ENCODE measurements at places on chromosomes 1 and 21.

- no peak for DNase-seq
Observed at GRCh38 chr1:3805038-3805437, 8.7 kb upstream of the LRRC47 start.

- no peak for DNase-seq
Observed at GRCh38 chr1:32180186-32181060, 948 bp downstream of the TXLNA start.

GRCh38 chr1:66282343-66282852, 251.6 kb upstream of the SGIP1 start:
- no peak for DNase-seq

DNA sequence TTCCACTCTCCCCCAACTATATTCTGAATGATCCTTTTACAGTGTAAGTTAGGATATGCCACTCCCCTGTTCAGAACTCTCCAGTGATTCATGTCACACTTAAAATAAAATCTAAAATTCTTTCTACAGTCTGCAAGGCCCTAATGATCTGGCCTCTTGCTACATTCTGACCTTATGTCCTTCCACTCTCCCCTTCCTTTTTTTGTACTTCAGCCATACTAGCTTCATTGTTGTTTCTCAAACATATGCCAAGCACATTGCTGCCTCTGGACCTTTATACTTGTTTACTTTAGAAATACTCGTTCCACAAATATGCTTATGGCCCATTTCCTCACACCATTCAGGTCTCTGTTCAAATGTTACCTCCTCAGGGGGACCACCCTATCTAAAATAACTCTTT, 14.8 kb upstream of the PSMA5 start:
- DNase-seq: no peak

DNA sequence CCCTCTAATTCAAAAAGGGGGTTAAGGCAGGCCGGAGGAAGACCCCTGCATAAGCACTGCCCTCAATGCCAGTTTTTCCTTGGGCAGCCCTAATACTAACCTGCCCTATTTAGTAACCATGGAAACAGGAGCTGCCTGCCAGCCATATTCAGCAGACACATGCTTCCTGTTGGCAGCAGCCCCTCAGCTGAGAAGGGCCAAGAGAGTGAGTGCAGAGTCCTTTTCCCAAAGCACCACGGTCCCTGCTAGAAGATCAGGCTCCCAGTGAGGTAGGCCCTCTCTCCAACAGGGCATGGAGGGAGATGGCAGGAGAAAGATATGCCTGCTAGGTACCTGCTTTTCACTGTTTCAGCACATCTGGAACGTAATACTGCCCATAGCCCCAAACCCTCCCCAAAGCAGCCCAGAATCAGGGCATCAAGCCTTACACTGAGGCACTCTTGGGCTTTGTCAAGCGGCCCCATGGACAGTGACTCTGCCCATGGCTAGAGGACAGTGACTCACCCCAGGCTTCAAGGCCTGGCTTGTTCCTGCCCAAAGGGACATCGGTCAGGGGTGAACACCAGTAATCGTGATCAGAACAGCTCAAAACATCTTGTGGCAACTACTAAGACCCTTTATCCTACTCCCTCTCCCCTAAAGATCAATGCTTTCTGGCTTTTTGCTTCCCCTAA, 64.5 kb downstream of the BCAR3 start:
- no peak for DNase-seq

DNA sequence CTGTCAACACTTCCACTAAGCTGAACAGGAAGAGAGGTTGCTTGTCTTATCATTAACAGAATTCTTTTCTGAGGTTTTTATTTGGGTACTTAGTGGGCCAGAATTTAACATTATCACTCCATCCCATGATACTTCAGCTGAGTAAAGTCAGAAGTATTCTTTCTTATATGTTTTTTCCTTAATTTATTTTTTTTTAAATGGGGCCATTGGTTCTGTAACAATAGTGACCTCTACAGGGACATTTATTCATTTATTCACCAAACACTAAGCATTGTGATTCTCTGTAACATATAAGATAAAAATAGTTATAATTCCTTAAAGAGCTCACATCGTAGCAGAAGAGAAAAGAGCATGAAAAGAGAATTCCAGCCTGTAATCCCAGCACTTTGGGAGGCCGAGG, 9.8 kb downstream of the GREM2 start:
- DNase-seq: no peak

GRCh38 chr1:37439349-37439995, 34.9 kb upstream of the ZC3H12A start:
- no peak for DNase-seq

- DNase-seq: no peak
Observed at GRCh38 chr1:11654137-11654938, at the start of the genes FBXO2 and FBXO44. TSS of gene FBXO2 (minus strand) at chr1:11654429. CDS start at chr1:11654340, 89 bp downstream. TSS of gene FBXO44 (plus strand) at chr1:11654877. CDS start at chr1:11655836, 959 bp downstream.

DNA sequence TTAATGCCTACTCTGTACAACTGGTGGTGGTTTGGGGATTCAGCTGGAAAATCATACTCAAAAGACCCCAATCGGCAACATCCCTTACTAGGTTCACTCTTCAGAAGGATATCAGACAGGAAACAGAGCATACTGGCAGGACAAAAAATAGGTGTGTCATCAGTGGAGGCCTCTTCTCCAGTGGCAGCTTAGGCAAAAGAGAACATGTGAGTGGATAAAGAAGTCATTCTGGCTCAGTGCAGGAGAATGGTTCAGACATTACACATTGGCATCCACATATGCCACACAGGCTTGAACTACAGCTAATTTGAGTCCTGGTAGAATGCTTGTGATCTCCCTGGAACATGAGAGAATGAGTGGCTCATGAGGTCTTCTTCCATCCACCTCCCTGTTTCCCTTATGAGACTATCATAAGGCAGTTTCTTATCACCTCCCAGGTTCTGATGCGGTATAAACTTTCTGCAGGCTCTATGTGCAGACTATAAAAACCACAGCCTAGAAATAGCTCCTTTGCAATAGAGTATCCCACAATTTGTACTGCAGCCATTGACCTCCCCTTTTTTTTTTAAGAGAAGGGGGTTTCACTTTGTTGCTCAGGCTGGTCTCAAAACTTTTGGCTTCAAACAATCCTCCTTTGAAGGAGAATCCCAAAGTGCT, 24.7 kb downstream of the VAMP4 start:
- DNase-seq: no peak

GRCh38 chr1:21337454-21337927, 47.2 kb upstream of the ECE1 start:
- no peak for DNase-seq

- no peak for DNase-seq
Observed at GRCh38 chr1:157404614-157405013, 147.7 kb downstream of the FCRL5 start.

GRCh38 chr1:62433861-62434617, 2.8 kb upstream of the USP1 start:
- no peak for DNase-seq

- no peak for DNase-seq
Observed at GRCh38 chr1:100759188-100759587, 39.6 kb downstream of the VCAM1 start.

DNA sequence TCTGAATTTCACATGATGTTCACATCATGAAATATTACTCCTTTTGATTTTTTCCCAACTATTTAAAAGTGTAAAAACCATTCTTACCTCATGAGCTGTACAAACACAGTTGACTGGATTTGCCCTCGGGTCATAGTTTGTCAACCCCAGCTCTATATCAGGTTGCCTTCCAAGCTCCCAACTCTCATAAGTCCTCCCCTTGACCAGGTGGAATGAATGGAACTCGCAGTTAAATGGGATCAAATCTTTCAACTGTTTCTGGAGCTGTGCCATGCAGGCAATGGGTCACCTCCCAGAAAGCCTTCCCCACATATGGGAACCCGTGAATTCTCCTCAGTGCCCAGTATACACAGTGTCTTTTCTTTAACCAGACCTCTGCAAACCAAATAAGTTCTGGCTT, 169.8 kb upstream of the FOXD3 start:
- DNase-seq: no peak
